ENCODE measurements at places on chromosomes 16 and 17.

DNA sequence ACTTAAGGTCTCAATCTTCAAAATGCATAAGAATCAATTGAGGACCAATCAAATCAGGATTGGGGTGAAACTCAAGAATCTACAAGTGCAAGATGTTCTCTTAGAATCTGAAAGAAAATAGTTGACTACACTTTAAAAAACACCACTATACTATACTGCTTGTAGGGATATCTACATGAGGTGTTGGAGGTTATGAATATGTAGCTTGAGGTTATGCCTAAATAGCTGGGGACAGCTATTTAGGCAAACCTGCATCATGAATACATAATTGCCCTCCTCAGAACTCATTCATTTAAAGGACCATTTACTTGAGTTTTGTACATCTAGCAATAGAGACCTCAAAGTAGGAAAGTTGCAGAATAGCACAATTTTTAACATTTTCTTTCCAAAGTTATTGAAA, 40.1 kb downstream of the KCNJ16 start:
- no peak for DNase-seq

DNA sequence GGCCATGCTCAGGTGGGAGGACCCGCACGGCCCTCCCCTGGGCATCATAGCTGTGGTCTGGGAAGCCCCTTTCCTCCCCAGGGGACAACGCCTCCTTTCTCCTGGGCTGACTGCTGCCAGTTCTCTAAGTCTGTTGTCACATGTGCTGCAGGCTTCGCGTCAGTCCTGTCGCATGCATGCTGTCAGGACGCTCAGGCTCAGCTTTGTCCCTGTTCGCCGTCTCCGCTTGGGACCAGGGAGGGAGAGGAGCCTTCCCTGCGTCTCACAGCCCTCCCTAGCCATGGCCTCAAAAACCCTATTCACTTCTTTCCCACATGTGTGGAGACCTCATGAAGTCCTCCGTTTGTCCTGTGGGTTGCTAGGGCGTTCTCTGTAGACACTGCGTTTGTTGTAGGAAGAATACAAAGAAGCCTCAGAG, 21.4 kb downstream of the LDHD start:
- DNase-seq = no peak

GRCh38 chr17:27647765-27648164, 16.8 kb downstream of the LGALS9 start:
- DNase-seq = no peak

- no peak for DNase-seq
Measured at GRCh38 chr17:63309021-63309420, 137.1 kb downstream of the CYB561 start.

DNA sequence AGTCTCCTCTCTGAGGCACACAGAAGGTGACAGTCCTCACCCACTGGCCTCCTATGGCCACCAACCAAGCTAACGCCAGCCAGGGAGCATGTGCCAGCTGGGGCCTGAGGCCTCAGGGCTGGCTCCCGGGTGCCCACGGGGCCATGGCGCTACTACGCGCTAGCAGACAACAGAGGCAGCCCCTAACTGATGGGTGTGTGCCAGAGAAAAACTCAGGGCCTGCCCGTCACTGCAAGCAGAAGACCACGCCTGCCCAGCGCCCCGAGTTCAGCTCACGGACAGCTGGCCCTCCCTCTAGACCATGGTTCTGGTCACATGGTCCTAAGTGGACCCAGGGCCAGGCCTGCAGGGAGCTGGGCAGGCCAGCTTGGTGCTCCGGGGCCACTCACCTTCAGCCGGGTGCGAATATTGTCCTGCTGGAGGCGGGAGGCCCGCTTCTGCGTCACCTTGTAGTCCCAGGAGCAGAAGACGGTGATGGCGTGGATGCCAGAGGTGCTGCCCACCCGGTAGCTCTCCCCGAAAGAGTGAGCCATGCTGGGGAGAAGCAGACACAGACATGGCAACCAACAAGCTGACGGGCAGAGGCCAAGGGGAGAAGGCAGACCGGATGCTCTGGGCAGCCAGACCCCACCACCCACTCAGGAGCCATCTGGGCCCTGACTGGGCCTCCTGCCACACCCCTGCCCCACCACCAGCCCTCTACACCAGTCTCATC, 6.2 kb downstream of the TMC6 start:
- no peak for DNase-seq

GRCh38 chr16:15847611-15848175, 9.1 kb downstream of the MYH11 start:
- DNase-seq = no peak

DNA sequence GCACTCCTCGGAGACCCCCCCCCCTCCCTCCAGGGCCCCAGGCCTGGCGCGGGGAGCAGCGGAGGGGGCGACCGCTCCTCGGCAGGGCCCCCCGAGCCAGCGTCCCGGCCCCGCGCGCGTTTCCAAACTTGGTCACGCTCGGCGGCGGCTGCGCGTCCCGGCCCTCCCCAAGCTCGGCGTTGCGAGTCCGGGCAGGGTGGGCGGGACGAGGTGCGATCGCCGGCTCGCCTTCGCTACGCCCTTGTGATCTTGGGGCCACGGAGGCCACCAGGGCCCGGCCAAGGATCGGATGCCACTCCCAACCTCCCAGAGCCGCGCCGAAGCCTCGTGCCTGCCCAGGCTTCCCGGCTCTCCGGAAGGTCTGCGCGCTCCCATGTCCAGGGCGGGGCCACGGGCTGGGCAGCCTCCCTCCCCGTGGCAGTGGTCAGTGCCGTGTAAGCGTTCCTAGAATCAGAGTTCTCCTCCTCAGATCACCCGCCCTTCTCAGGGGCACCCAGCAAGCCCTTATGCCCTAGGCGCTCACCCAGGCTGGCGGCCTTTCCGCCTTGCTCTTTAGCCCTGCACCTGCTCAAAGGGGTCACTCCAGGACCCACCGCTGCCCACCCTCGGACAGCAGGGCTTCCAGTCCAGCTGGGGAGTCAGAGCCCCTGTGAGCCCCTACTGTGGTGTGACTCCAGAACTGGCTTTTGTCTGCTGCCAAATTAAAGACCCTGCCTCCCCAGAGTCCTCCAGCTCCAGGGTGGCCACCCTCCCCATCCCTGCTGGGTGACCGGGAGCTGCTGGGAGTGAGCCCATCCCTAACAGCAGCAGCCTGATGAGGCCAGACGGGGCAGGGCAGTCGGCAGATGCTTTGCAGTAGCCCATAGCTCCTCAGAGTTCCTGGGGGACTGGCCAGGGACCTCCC, 12.2 kb upstream of the MRPS23 start:
- no peak for DNase-seq

DNA sequence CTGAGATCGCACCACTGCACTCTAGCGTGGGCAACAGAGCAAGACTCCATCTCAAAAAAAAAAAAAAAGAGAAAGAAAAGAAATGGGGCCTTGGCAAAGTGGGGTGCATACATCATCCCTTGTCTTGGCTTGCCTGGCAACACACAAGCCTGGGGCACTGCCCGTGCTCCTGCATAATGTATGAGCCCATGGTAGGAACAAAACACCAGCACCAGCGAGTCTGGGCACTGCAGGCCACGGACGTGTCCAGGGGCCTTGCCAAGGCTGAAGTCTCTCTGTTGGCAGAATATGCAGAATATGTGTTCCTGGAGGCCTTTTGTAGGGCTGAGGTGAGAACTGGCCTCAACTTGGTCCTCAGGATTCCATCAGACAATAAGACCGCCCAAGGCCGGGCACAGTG, 15.7 kb upstream of the ALDOA start:
- no peak for DNase-seq

DNA sequence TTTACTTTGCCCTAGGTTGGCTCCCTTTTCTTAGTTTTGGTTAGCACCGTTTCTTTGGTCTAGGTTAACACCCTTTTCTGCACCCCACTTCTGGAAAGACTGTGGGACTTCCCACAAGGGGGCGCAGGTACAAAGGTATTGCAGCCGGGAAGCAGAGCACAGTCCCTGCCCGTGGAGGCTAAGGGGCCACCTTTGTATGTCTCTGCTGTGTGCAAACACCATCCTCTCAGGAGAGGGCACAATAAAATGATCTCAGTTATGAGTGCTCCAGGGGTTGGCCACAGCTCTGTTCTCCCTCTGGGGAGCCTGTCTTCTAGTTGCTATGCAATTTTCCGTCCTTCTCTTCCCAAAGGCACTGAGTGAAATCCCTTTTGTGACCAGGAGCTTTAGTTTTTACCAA, 28.4 kb upstream of the TMC5 start:
- DNase-seq = peak; percentile 17

- DNase-seq = no peak
Measured at GRCh38 chr17:58245428-58246103, 7.2 kb downstream of the LPO start.

GRCh38 chr17:72294487-72294893, 173.7 kb downstream of the SOX9 start:
- no peak for DNase-seq

DNA sequence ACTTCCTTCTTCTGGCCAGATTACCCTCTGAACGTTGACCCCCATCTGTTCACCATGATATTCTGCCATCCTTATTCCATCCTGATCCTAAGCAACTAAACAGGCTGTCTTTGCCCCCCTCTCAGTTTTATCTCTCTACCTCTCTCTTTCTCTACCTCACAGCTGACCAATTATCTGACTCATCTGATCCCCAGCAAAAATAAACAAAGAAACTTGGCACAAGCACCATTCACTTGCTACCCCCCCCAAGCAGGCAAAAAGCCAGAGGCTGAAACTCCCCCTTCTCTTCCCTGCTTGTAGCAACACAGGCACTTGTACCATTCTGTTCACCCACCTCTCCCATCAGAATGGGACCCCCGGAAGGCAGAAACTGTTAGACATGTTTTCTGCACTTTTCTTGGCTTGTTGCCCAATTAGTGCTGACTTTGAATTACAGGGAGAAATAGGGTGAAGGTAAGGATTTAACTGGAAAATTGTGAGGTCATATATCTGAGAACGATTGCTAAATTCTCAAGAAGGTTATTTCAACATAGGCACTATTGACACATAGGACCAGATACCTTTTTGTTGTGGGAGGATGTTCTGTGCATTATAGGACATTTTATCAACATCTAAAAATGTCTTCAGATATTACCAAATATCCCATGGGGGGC, 163.2 kb downstream of the TOX3 start:
- no peak for DNase-seq

- DNase-seq = no peak
Measured at GRCh38 chr17:30996486-30996885, 25.6 kb downstream of the RNF135 start.

GRCh38 chr16:77882358-77882757, 94.0 kb downstream of the VAT1L start:
- DNase-seq = no peak

Data from CD4-positive, alpha-beta T cell treated with Interleukin-6 at 100 ng/mL for 8 hours (primary cell).